ENCODE measurements at places on chromosomes 4 and X.

DNA sequence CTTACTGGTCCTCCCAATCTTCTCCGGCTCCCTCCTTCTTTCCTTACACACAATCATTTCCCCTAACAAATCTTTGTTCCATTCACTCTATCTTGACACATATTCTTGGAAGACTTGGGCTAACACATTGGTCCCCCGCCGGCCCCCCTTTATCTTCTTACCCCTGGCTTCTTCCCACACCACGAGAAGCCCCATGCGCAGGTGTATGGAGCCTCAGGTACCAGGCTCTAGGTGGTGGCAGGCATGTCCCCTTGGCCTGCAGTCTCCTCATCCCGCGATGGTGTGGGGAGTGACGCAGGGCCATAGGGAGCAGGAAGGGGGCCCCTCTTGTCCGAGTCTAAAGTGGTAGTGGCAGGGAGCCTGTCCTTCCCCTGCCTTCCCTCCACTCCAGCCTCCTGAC, 49.9 kb downstream of the DIPK2B start:
- DNase-seq: no peak

DNA sequence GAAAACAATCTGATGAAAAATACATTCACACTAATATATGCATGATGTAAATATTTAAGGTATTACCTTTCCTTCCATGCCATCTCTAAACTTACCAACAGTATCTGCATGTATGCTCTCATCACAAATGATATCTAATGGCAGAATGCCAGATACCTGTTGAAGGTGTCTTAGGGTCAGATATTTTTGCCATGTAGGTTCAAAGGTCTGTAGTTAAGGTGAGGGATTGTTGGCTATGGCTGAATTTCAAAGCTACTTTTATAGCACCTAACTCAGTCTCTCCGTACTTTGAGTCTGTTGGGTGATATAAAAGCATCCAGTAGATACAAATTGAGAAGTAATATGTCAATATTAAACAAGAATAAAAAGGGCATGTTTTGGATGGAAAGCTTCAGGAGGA, 19.8 kb upstream of the ANTXR2 start:
- no peak for DNase-seq

GRCh38 chrX:41933546-41933945, 10.2 kb upstream of the CASK start:
- no peak for DNase-seq

DNA sequence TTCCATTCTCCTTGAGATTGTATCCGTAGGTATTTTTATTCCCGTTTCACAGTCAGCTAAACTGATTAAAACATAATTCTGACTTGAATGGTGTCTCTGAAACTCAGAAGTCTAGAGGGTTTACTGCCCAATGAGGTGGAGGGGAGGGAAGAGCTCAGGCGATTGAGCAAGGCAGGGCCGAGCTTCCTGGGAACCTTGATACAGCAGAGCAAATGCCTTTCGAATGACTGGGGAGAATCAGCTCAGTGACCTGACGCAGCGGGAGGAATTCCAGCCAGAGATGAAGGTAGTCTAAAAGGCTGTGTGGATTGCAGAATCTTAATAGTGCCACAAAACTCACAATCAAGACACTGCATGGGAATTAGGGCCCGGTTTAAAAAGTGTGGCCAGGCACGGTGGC, 233.6 kb downstream of the EVC2 start:
- DNase-seq: no peak

GRCh38 chrX:42752730-42753129, 25.2 kb downstream of the PPP1R2C start:
- DNase-seq: no peak

GRCh38 chr4:4761128-4761982, 98.1 kb upstream of the MSX1 start:
- DNase-seq: no peak

GRCh38 chrX:110180176-110180927, 137.5 kb downstream of the AMMECR1 start:
- DNase-seq: no peak

DNA sequence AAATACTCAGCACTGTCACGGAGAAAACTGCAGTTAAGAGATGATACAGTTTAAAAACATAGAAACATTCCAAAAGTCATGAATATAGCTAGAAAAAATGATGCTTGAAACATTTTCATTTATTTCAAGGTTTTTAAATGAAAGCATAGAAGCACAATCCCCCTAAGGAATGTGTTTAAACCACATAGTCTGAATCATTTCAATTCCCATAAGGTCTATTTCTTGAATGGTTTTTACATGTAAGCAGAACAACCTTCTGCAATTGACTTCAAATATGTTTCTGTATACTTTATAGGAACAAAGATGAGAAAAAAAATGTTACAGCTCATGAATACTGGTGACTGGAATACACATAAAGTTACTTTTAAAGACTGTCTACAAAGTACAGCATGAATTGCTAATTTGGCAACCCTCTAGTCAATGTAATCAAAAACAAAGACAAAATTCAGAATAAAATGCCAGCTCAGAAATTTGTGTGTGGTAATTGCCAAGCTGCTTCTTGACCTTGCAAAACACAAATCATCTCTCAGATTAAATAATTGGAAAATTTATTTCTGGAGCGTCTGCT, 886.4 kb upstream of the ADGRL3 start:
- DNase-seq: no peak

DNA sequence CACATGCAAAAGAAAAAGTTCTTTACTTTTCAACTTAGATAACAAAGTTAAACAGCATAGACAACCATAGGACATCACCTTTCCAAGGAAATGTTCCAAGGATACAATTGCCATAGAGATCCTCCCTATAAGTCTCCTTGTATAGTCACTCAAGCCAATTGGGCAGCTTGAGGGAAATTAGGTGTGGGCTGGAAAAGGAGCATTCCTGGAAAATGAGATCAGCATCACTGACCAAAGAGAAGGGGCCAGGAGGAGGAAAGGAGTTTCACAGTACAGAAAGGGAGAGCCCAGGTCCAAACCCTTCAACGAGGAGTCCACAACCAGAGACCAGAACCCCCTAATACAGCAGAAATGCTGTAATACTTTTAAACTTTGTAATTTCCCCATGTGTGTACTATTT, 91.5 kb upstream of the PPARGC1A start:
- no peak for DNase-seq

- DNase-seq: no peak
Measured at GRCh38 chr4:107894138-107894603, 37.2 kb upstream of the CYP2U1 start.

DNA sequence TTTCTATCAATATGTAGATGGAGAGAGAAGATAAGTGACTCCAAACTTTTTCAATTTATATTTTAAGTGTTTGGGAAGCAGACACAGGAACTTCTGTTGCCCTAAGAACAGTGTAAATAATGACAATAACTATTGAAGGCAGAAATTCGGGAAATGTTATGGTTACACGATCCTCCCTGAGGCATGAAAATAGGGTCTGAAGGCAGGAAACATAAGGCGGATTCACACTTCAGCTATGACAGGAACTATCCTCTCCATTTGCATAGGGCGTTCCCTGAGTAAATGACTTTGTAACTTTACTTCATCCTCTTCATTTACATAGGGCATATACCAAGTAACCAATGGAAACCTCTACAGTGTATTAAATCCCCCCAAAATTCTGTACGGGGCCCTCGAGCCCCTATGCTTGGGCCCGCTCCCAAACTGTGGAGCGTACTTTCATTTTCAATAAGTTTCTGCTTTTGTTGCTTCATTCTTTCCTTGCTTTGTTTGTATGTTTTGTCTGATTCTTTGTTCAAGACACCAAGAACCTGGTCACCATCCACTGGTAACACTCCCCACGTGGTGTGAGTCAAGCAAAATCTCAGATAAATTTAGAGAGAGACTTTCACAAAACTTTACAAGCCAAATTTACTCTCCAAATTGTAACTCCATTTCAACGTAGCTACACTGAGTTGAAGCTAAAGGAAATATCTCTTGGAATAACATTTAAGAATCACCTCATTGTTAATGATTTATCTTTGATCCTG, 2504.3 kb downstream of the ARAP2 start:
- DNase-seq: no peak

- no peak for DNase-seq
Measured at GRCh38 chrX:134167591-134168203, 69.3 kb upstream of the CCDC160 start.

DNA sequence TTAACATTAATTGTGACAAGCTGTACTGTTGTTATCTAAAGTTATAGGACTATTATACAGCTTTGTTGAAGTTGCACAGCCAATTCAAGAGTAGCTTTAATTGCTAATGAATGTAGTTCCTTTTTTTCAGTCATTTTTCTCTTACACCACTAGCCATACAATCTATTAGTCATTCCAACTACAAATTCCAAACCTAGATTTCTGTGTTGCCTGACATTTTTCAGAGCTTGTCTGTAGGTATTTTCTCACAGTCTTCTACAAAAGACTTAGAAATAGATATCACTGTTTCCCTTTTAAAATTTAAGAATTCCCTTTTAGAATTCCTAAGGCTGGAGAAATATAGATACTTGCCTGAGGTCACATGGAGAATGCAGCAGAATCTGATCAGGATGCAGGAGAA, 307.0 kb upstream of the HS3ST1 start:
- no peak for DNase-seq

GRCh38 chrX:19866626-19867410, 20.6 kb downstream of the SH3KBP1 start:
- no peak for DNase-seq
